ENCODE measurements at places on chromosomes 1 and 21. TPM values are rescaled to one million over a fixed set of nuclear protein-coding genes. Genes with fewer than 3 reads are reported as not detected.

Gene CA14
- total RNA-seq, result 2.3 TPM

Gene LAMC2
- 5.5 TPM for total RNA-seq

Gene KIF2C
- total RNA-seq, result 13.3 TPM

Gene GCSAML
- 0.41 TPM for total RNA-seq

Gene ZZZ3
- 124 TPM for total RNA-seq

Gene TNN
- total RNA-seq, result 3.8 TPM

Gene OR2M3
- not detected for total RNA-seq

Gene CDK18
- total RNA-seq, result 22.9 TPM

Data from metanephros (tissue), 2 donors.